Germinal center (tissue), 1 donor: ENCODE measurements at places on chromosomes 2 and 18.

DNA sequence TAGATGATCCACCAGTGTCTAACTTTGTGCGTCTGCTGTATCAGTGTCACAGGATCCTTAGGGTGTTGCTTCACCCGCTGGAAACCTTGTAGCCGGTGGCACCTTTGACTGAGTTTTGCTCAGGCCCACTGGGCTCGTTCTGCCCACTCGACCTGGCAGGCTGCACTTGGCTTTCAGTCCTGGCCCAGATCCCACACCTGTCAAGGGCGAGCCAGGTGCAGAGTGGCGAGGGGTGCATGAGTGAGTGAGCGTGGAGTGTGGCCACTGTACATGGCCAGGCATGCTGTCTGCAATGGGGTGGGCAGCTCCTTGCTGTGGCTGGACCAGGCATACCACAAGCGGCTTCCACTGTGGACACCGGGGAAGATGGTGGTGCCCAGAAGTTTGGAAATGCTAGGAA, 179.0 kb downstream of the FAM210A start:
- no peak for DNase-seq

GRCh38 chr2:66433945-66434678, 813 bp upstream of the MEIS1 start:
- DNase-seq, result no peak

DNA sequence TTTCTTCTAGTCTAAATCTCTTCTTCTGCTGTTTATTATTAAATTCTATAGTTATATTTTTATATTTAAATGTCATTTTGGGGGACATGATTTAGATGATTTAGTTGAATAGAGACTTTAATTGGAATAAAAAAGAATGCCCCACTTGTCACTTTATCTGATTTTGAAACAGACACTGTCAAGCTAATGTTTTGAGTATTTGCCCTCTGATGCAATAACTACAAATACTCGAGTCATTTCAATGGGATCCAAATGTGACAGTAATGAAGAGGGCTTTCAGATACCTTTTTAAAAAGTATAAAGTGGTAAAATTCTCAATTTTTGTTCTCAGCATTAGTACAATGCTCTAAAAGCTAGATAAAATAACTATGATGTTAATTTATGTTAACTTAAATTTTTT, 257.3 kb upstream of the SESTD1 start:
- DNase-seq, result no peak

DNA sequence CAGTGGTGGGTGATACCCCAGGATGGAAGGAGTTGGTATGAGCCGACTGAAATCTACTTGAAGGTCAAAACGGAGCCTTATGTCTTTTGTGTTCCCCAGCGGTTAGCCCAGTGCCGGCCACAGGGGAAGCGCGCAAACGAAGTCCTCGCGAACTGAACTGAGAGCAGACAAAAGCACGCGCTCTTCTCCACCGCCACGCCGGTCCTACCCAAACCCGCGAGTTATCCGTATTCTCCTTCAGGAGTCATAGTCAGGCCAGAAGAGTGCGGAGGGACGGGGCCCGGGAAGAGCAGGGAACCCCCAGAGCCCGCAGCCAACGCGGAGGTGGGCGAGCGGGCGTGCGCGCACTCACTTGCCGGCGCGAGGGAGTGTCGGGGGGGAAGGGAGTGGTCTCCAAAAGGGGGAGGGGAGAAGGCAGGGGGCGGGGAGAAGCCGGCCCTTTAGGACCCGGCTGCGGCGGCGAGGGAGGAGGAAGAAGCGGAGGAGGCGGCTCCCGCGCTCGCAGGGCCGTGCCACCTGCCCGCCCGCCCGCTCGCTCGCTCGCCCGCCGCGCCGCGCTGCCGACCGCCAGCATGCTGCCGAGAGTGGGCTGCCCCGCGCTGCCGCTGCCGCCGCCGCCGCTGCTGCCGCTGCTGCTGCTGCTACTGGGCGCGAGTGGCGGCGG, at the start of gene IGFBP2:
IGFBP2 (plus strand) TSS at position 469 of the 664 bp plus-strand sequence; CDS start at position 573, 104 bp downstream.
- peak; percentile 32 for DNase-seq

DNA sequence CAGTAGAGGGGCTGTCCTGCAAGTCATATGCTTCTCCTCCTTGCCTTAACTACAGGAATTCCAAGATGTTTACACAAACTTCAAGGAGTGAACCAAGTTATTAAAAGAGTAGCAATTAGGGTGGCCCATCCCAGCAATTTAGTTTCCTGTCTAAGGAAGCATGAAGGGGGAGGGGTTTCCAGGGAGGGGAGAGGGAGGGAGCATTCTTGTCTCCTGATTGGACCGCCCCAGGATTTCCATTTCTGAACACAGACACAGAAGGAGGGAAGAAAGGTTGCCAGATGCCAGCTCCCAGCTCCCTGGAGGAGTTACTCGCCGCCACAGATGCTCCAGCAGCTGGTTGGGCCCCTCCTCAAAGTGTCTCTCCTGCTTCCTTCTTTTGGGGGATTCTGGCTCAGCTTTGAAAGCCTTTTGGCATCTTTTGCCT, 107.6 kb downstream of the TRIB2 start:
- DNase-seq, result no peak

- DNase-seq, result no peak
These were observed 10.0 kb downstream of the TTL start for GRCh38 chr2:112491946-112492345.

GRCh38 chr2:84799772-84800171, 81.1 kb downstream of the TRABD2A start:
- DNase-seq, result no peak

DNA sequence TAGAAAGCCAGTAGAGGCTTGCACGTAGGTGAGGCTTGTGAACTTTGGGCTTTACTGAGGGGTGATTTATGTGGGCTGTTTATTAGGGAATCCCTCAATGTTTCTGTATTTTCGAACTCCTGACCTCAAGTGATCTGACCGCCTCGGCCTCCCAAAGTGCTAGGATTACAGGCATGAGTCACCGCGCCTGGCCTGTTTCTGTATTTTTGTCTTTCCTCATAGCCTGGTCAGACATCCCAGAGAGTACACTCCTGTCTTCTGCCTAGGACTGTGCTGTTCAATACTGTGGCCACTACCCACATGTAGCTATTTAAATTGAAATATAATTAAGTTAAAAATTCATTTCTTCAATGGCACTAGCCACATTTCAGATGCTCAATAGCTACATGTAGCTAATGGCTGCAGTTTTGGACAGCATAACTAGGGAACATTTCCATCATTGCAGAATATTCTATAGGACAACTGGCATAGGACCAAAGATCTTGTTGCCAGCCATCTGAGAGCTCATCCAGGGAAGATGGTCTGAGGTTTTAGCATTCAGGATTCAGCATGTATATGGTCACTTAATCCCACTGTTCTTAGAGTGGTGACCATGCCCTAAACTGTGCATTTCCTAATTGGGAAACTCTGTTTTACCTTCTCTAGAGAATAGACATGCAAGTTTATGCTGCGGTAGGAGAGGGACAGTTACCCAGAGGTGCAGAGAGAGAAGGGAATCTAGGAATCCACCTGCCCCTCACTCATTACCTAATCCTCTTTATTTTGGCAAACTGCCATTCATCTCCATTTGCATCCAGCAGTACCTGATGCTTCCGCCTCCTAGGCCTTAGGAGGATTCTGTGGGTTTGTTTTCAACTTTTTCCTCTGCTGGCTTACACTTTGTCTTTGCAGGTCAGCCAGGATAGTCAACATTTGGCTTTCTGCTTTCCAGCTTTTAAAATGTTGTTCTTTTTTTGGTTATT, 64.4 kb downstream of the LCLAT1 start:
- DNase-seq, result no peak

GRCh38 chr2:31413862-31414550, 536 bp downstream of the XDH start:
- DNase-seq, result no peak

DNA sequence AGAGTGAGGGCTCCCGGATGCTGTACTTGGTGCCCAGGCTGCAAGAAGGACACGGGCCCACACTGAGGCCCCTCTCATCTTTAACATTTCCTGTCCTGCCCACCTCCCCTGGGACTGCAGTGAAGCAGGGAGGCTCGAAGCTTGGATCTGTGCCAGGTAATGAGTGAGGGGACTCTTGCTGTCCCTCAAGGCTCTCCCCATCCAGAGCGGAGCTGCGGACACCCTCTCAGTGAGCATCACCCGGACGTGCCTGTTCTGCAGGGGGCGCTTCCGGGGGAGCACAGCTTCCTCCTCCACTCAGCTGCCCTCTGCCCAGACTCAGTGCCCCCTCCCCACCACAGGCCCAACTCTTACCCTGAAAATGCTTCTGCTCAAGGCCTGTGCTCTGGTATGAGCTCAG, 150.0 kb upstream of the MYCN start:
- DNase-seq, result no peak
